ENCODE measurements at places on chromosomes 13 and 19.

GRCh38 chr13:93774506-93774905 is 547.9 kb downstream of the GPC6 start:
- DNase-seq: no peak

- no peak for DNase-seq
Measured at GRCh38 chr13:75147946-75148345, 334.0 kb downstream of the TBC1D4 start.

GRCh38 chr13:27918041-27918917 is 1.5 kb upstream of the PDX1 start:
- DNase-seq: no peak

DNA sequence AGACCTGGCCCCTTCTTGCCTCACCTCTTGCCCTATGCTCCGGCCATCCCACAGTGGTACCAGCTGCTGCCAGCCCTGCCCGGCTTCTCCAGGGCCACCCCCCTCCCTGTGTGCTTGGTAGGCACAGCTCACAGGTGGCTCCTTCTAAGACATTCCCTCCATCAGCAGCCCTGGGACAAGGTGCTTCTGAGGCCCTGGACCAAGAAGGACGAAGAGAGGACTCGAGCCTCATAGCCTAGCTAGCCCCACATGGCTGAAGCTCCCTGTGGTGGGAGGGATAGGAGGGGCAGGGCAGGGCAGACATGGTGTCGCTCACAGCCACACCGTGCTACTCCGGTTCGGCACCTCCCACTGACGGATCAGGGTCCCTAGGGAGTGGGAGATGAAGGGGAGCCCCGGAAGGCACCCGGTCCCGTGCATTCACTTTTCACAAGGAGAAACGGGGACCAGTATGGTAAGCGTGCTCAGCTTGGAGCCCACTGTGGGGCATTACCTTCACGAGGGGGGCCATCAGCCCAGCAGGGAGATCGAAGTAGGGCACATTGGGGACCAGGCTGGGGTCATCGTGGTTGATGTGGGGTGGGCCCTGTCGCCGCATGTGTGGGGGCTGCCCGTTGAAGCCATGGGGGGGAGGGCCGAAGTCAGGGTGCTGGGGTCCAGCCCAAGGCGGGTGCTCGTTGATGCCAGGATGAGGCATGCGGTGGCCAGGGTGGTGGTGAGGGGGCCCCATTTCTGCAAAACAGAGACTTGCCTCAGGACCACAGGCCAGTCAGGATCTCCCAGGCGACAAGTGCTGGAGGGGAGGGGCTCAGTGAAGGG is 19.5 kb downstream of the CHERP start:
- no peak for DNase-seq

GRCh38 chr19:44643605-44644401 is at the start of gene PVR:
Gene PVR (plus strand): TSS chr19:44643910. CDS start chr19:44644097, 187 bp downstream.
- peak; percentile 80 for DNase-seq

GRCh38 chr13:78712831-78713230 is 53.9 kb upstream of the OBI1 start:
- peak; percentile 12 for DNase-seq

Data from NCI-H2081 (cell line).